ENCODE measurements at places on chromosomes 5 and 9.

GRCh38 chr9:21015129-21015815, 16.2 kb downstream of the HACD4 start:
- no peak for DNase-seq

DNA sequence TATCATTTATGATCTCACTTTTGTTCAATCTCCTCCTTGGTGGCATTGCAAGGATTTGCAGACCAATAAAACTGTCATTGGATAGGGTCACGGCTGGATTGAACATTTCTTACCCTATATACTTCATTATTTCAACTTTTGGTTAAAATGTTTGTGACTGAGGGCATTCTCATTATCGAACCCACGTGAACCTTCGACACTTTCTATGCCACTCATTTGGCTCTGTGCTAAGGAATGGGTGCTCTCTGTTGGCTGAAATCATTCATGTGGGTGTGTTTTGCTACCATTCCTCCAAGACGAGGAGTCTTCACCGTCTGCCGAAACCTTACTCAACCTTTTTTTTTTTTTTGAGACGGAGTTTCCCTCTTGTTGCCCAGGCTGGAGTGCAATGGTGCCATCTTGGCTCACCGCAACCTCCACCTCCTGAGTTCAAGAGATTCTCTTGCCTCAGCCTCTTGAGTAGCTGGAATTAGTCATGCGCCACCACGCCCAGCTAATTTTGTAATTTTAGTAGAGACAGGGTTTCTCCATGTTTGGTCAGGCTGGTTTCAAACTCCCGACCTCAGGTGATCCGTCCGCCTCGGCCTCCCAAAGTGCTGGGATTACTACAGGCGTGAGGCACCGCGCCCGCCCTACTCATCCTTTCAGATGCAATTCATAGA, 62.5 kb downstream of the CSNK1A1 start:
- DNase-seq: no peak

DNA sequence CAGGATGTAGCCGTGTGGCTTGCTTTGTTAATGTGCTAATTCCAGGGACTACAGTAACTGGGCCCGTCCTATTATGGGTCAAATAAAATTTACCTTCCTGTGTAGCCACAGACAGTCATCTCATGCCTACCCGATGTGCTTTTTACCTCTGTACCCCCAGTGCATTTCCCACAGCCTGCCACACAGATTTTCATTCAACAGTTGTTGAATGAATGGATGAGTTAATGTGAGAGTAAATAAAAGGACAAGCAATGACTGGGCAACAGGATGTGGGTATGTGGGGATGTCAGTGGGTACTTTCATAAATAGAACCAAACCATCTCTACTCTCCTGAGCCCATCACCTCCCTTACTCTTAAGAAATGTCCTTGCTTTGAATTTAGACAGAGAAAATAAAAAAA, 441.2 kb upstream of the ZNF462 start:
- no peak for DNase-seq

DNA sequence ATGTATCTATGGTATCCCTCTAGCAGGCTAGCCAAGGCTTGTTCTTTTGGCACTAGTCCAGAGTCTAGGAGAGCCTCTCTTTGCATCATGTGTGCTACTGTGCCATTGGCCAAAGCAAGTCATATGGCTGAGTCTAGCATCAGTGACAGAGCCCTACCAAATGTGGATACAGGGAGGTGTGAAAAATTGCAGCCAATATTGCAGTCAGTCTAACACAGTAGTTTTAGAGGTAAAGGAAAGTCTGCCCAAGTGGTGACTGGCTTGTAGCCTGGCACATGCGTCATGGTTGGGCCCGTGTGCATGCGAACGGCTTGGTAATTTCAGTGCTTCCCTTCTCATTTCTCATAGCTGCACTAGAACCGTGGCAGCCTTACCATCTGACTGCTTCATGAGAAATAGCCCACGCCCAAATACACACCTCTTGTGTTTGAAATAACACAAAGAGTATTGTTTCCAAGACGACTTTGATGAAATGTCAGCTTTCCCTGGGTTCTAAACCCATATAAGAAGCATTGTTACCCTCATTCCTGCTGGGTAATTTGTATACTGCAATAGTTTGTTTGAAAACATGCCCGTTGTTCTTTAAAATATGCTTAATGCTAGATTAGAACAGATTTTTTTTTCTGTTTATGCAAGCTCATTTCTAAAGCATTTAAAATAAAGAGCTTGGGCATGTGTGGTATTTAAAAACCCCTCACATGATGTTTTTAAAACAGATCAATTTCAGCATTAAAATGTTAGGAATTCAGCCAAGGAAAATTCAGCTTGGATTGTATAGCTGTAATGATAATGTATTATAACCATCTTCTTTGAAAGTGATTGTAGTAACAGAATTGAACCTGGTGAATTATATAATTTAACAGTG, 113.2 kb downstream of the TLE4 start:
- no peak for DNase-seq

- no peak for DNase-seq
Observed at GRCh38 chr9:38186404-38187115, 117.5 kb upstream of the SHB start.

DNA sequence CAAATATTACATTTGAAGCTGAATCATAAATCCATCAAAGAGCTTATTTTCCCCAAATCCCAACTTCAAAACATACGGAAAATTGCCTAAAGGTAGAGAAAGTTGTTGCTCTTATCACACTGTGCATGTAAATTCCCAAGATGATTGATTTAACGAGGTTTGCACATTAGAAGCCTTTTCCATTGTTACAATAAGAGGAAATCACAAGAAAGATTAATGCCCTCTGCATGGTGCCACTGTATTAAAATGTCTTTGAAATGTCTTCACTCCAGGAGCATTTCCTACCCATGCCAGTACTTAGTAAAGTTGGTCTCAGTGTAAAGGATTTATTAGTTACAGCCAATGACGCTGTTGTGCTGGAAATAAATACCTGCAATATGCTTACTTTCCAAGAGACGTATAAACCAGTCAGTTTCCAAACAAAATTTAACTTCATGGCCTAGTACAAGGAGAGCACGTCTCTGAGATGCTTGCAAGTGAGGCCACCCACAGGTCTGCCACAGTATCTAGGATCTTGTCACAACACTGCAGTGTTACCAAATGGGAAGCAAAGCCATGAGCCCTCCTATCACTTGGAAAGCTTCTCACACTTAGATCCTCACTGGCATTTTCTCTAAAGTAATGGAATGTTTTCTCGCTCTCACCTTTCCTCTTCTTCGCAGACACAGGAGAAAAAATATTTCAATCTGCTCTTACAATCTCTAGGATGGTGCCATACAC, 112.4 kb downstream of the CETN3 start:
- no peak for DNase-seq

DNA sequence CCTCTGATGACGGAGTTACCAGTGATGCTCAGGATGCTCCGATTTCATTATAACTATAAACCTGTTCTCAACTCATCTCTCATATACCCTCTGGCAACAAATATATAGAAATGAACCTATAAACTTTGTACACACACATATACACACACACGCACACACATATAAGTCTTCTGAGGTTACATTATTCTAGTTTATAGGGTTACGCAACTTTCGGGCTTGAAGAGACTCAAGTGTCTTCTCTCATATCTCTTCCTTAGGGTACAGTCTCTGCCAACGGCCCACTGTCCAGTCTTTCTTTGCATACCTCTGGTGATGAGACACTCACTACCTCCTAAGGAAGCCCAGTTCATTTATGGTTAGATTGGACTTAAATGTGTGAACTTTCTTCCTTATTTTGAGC, 69.4 kb upstream of the TBC1D2 start:
- no peak for DNase-seq

- no peak for DNase-seq
Observed at GRCh38 chr5:115947260-115947659, 15.0 kb upstream of the LVRN start.

GRCh38 chr5:126562823-126563222, 32.2 kb downstream of the ALDH7A1 start:
- no peak for DNase-seq

GRCh38 chr5:141003791-141004611, 37.7 kb downstream of the PCDHAC2 start:
- no peak for DNase-seq

DNA sequence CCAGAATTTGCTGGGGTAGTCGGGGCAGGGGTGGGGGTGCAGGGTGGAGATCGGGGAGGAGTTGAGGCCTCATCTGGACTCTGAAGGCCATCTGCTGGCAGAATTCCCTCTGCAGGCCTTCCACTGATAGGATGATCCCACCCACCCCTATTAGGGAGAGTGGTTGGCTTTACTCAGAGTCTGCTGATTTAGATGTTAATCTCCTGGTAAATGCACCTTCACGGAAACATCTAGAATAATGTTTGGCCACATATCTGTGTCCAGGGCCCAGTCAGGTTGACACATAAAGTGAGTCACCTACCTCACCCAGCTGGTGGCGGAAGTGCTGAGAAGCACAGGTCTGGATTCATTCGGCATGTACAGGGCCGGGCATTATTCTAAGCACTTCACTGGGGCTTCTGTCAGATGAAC, 50.0 kb downstream of the DAPK1 start:
- DNase-seq: no peak
